Activated CD8-positive, alpha-beta T cell treated with anti-CD3 and anti-CD28 coated beads for 36 hours (primary cell): ENCODE measurements at places on chromosomes 5 and 9. TPM values are rescaled to one million over a fixed set of nuclear protein-coding genes. Genes with fewer than 3 reads are reported as not detected.

Gene C9orf50
- total RNA-seq = not detected

DNA sequence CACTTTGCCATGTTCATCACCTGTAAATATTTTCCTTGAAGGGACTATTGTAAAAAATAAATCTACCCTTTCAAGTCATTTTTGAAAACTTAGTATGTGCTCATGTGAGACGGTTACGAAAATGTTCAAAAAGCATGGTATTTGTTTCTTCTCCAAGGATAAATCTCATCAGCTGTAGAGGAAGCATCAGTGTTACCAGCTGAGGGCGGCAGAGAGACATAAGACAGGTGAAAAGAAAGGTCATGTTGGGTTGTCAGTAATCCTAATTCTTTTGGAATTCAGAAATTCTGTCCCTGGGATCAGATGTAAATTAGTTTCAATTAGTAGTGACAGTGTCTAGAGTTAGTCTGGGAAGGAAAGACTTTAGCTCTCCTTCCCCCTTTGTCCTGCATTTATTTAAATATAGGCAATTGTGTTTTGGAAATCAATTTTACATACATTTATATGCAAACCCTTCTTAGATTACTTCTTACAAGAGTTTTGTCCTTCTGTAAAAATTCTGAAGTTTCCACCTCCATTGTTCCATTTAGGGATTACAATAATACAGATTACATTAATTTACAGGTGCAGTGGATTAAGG lies 791.9 kb upstream of the CDH6 start:
- no peaks in the 10 kb centered on the region for H3K36me3 ChIP-seq
- H3K4me3 ChIP-seq = no peak overlapping the region
- DNase-seq = peak; percentile 7
- H3K27ac ChIP-seq = no peak overlapping the region
- H3K4me1 ChIP-seq = no peaks in the 10 kb centered on the region
- no peaks in the 10 kb centered on the region for H3K27me3 ChIP-seq

DNA sequence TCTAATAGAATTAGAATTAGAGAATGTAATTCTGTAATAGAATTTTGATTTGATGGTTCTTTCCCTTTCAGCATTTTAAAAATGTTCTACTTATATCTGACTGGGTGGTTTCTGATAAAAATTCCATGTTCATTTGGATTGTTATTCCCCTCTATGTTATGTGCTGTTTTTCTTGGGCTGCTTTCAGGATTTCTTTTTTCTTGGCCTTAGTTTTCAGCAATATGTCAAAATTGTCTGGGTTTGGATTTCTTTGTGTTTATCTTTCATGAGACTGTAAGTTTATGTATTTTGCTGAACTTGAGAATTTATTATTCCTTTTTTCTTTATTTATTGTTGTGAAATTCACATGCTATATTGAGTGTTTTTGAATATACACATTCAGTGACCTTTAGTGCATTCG lies 189.1 kb downstream of the RANBP17 start:
- H3K4me3 ChIP-seq = no peak overlapping the region
- no peaks in the 10 kb centered on the region for H3K36me3 ChIP-seq
- peaks cover 2% of the 10 kb centered on the region for H3K27me3 ChIP-seq
- no peaks in the 10 kb centered on the region for H3K4me1 ChIP-seq
- DNase-seq = no peak

Gene CDC25C
- total RNA-seq = 12.2 TPM
